ENCODE measurements at places on chromosomes 11 and 22. TPM values are rescaled to one million over a fixed set of nuclear protein-coding genes. Genes with fewer than 3 reads are reported as not detected.

The KRTAP5-2 gene
- total RNA-seq: not detected

GRCh38 chr11:134532131-134532920, 120.3 kb upstream of the B3GAT1 start:
- no peak for DNase-seq

DNA sequence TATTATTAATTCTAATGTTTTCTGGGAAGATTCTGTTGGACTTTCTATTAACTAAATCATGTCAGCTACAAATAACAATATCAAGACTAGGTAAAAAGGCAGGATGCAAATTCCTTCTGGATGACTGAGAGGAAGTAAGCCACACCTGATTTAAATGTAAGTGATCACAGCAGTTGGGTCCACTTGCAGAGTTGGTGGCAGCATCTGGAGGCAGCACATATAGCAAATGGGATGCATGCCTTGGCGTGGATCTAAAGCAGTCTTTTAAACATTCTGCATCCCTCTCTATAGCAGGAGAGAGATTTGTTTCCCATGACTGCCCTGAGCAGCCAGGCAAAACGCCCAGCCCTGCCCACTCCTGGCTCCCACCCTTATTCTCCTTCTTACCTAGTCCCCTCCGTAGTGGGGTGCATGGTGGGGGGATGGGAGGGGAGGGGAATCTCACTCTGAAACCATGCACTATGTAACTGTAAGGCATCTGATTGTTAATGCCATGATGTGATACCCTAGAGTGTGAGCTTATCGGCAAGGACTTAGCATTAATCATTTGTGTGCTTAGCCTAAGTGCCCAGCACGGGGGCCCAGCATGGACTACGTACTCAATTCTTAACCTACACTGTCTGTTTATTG, 130.3 kb downstream of the EFCAB6 start:
- no peak for DNase-seq

The ART1 gene
- not detected for total RNA-seq

DNA sequence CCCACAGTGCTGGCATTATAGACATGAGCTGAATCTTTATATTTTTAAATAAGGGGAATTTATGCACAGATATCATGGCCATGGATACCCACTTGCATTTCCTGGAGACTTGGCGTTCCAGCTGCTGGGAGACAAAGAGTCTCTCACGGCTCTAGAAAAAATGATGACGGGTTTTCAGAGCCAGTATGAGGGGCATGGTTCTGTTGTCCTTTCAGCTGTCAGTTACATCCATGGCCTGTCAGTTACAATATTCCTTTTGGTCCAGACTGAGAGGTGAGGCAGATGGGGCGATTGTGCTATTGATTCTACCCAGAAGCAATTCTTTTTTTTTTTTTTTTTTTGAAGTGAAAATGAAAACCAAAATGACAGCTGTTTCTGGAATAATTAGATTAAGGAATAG, 29.7 kb downstream of the USH1C start:
- DNase-seq: no peak

The DSCAML1 gene
- total RNA-seq: 0.09 TPM

- DNase-seq: no peak
Observed at GRCh38 chr22:43974028-43974545, 18.8 kb downstream of the SAMM50 start.

GRCh38 chr11:67998150-67999045, 5.5 kb downstream of the UNC93B1 start:
- no peak for DNase-seq

DNA sequence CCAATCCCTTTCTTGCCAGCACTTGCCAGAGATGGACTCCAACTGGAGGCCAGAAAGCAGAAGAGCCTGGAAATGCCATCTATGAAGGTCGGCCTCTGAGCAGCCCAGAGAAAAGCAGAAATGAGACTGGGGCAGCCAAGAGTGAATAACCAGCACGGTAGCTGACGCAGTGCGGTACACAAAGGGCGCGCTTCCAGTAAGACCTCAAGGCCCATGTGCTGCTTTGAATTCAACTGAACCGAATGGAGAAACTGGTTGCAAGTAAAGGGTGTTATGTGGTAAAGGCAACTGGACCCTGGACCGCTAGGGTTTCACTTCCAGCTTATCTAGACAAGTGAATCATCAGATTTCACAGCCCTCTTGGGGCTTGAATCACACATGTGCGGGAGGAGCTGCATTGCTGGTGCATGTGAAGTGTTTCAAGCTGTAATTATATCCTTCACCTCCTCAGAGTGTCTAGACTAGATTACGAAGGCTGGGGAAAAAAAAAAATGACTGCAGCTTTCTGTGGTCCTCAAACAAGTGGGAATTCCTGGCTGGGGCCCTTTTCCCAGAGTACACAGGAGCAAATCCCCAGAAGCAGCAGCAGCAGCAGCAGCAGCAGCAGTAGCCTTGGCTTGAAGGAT, 128.9 kb downstream of the CCDC34 start:
- DNase-seq: no peak

- no peak for DNase-seq
Observed at GRCh38 chr11:60951904-60952741, at the start of gene SLC15A3. SLC15A3 (minus strand) TSS chr11:60952176; CDS start chr11:60951551, 625 bp downstream.

The HBB gene
- not detected for total RNA-seq

GRCh38 chr22:47043835-47044721, 281.6 kb downstream of the TBC1D22A start:
- no peak for DNase-seq

GRCh38 chr11:9090488-9091043, 833 bp downstream of the SCUBE2 start:
- DNase-seq: no peak

The PHOX2A gene
- total RNA-seq: 5.6 TPM

- DNase-seq: no peak
Observed at GRCh38 chr22:30681831-30682230, 12.8 kb upstream of the OSBP2 start.

The C11orf86 gene
- total RNA-seq: not detected

DNA sequence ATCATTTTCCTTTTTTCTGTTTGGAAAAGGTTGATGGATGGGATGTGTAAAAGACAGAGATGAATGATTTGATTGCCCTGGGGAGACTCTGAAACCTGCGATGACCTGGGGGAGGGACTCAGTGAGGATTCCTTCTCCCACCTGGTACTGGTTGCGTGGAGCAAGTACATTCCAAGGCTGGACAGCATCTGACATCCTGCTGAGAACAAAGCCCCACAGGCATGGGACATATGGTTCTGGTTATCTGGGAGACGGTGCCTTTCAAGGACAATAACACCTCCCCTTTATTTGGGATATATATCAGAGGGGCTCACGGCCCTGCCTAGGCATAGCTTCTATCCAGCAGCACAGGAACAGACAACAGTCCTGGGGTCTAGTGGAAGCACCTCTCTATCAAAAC, 527.8 kb downstream of the METTL15 start:
- DNase-seq: no peak

GRCh38 chr22:40769761-40770160, 49.4 kb downstream of the SLC25A17 start:
- no peak for DNase-seq

GRCh38 chr11:29002816-29003215, 894.6 kb downstream of the METTL15 start:
- DNase-seq: no peak

GRCh38 chr22:41481925-41482318, 13.0 kb downstream of the ACO2 start:
- no peak for DNase-seq

GRCh38 chr11:110152199-110152598, 59.0 kb downstream of the ZC3H12C start:
- DNase-seq: no peak

DNA sequence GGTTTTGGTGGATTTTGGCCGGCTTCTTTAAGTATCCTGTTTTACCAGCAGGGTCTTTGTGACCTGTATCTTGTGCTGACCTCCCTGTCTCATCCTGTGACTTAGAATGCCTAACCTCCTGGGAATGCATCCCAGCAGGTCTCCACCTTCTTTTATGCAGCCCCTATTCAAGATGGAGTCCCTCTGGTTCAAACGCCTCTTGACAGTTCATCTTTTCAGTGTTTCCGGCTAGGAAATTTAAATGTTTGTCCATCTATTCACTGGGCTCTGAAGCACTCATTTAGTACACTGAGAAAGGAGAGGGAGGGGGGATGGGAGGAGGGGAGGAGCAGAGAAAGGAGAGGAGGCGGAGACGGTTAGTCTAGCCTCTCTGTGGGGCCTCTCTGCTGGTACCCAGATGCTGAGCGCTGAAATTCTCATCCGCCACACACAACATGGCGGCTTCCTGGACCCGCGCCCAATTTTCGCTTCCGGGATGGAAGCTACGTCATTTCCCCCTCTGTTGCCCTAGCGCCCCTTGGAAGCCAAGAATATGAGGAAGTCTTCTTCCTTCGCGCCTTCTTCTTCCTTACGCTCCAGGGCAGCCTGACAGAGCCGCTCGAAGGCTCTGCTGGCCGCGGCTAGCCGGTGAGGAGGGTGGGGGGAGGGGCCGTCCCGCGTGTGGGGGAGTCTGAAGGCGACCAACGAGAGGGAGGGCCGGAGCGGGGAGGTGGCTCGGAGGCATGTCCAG, 69.0 kb upstream of the SYT13 start:
- DNase-seq: peak; percentile 81

The BCR gene
- total RNA-seq: 49.5 TPM

The TMEM191C gene
- 2.1 TPM for total RNA-seq

The UVRAG gene
- total RNA-seq: 24.1 TPM

DNA sequence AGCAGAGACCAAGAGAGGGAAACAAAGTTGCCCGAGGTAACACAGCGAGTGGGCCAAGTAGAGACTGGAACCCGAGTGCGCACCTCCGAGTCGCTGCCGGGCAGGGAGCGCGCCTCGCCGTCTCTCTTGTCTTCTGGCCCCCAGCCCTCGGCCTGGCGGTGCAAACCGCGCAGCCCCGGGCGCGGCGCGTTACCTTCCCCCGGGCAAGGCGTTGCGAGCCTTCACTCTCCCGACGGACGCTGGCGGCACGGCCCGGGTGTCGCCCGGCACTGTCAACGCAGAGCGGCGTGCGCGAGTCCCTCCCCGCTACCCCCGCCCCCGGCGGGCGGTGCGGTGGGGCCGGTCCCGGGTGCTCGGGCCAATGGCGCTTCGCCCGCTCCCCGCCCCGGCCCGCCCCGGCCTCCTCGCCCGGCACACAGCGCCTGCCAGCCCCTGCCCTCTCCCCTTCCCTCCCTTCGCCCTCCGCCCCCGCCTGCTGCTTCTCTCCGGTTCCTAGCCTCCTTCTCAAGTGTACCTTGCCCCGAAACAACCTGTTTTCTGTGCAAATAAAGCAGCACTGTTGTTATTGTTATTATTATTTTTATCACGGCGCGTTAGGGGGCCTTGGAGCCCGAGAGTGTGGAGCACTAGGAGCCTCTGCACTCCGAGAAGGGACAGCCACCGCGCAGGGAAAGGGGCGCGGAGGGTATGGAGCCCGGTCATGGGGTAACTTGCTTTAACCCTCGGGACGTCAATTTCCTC, at the start of gene SYTL2:
SYTL2 (minus strand) TSS at position 271 of the 741 bp plus-strand sequence. CDS start 53,416 bp downstream, outside the sequence.
- peak; percentile 56 for DNase-seq

DNA sequence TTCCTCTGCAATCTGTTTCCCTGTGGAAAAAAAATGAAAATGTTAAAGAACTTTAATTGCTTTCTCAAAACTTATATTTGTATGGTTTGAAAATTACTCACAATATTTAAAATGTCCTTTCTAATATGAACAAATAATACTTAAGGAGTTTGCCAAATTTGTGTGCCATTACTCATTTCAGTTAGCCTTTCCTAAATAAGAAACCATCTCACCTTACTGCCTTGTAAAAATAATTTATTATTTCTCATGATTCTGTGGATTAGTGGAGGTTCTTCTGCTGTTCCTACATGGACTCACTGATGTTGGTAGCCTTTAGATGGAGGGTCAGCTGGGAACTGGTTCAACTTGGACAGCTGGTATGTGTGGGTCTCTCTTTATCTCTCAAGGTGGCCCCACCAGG, 428.6 kb downstream of the CNTN5 start:
- DNase-seq: no peak

GRCh38 chr11:111409915-111410314, 30.8 kb upstream of the POU2AF1 start:
- DNase-seq: no peak

- peak; percentile 15 for DNase-seq
Observed at GRCh38 chr22:45006111-45006963, 3.5 kb downstream of the PHF21B start.

GRCh38 chr22:26442086-26442756, 13.2 kb downstream of the ASPHD2 start:
- DNase-seq: no peak

DNA sequence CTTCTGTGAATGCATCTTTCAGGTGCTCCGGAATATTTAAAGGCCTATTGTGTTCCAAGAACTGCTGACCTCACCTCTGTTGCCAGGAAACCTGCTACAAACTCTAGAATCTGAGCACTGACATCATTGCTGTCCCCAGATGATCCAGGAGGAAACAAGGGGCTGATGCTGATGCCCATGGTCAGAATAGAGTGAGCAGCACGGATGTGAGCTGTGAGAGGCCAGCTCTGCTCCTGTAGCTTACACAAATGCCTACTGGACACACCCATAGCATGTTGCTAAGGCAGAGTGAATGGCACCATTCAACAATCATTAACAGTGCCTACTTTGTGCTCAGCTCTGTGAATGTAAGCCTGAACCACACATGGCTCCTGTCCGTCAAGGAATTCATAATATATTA, 276.7 kb upstream of the API5 start:
- DNase-seq: no peak

DNA sequence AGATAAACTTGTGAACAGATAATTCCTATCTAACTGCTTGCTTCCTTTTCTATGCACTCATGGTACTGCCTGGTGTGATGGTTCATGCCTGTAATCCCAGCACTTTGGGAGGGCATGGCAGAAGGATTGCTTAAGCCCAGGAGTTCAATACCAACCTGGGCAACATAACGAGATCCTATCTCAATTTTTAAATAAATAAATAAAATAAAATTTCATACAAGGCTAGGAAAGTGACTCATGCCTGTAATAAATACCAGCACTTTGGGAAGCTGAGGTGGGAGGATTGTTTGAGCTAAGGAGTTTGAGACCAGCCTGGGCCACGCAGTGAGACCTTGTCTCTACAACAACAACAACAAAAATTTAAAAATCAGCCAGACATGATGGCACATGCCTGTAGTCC, 166.6 kb downstream of the COMMD9 start:
- no peak for DNase-seq

DNA sequence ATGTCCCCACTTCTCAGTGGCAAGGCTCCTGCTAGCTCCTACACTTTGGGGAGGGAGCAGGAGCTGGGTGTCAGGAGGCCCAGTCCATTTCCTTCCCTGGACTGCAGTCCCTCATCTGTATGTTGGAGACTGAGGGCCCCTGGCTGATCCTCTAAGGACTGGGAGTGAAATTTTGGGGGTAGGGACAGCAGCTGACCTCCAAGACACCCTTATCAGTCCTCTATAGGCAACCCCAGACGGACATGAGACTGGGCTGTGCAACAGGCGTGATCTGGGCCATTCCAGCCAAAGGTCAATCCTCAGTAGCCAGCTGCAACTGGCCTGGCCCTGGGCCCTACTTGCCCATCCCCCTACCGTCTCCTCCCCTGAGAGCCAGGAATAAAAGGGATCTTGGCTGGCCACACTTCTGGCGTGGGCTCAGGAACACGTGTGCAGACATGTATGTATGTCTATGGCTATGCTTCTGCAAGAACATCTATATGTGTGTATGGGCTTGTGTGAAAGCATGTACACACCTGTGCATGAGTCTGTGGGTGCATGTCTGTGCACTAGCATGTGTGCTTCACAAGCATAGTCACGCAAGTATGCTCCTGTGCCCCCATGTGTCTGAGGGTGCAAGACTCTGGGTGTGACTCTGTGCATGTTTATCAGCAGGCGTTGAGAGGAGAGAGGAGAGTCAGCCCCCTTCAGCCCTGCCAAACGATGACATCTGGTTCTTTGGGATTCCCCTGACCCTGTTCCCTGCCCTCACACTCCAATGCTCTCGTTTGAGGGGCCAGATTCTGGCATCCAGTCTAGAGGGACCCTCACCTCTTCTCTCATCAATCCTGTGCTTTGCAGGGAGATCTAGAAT, 24.6 kb upstream of the DGAT2 start:
- DNase-seq: no peak

Data from neural crest cell (in vitro differentiated cells).